B cell (primary cell): ENCODE measurements at places on chromosomes 11 and 22. TPM values are rescaled to one million over a fixed set of nuclear protein-coding genes. Genes with fewer than 3 reads are reported as not detected.
A peak's percentile ranks its signal among the peaks of the same experiment; 100 is the strongest.

The OR52H1 gene
- 0.15 TPM in 1 of 2 replicates, not detected in the other for polyA plus RNA-seq

DNA sequence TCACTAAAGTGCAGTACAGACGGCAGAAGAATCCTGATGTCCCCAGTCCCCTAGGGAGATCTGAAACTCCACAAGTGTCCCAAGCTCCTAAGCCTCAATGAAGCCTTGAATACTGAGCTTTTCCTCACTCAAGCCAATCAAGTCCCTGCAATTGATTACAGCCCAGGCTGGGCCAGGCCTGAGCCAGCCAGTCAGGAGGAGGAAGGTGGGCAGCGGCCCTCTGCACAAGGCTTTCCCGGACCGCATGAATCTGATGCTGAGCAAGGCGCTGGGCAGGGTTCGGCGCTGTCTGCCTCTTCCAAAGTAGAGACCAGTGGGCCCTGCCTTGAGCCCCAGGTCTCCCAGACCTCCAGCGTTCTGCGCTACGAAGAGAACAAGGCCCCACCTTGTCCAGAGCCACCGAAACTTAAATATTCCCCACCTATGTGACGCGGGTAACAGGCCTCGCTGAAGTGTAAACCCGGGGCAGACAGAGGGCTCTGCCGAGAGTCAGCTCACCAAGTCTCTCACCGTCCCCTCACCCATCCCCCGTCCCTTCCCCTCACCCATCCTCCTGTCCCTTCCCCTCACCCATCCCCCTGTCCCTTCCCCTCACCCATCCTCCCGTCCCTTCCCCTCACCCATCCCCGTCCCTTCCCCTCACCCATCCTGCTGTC lies 63.2 kb downstream of the SCUBE1 start:
- H3K27ac ChIP-seq: no peak overlapping the region
- DNase-seq: no peak
- H3K4me1 ChIP-seq: no peaks in the 10 kb centered on the region
- no peaks in the 10 kb centered on the region for H3K27me3 ChIP-seq
- no peak overlapping the region for H3K4me3 ChIP-seq

DNA sequence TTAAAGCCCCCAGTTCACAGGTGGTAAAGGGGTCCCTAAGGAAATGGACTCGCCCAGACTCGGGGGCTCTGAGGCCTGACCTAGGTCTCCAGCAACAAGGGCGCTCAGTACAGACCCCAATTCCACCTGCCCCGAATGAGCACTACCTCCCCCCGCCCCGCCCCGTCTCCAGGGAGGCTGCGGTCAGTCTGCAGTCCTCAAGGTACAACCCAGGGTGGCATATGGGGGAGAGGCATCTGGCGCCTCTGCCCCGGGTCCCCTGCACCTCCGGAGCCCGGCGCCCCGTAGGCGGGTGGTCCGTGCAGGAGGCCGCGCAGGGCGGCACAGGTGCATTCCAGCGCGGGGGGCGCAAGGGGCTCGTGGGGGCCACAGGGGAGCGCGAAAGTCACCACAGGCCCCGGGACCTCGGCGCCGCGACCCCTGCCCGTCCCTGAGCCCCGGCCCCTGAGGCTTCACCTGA lies 361 bp downstream of the CTSD start:
- no peaks in the 10 kb centered on the region for H3K27me3 ChIP-seq
- peaks cover 32% of the 10 kb centered on the region for H3K4me1 ChIP-seq
- peaks cover 2% of the 10 kb centered on the region for H3K36me3 ChIP-seq
- no peak for DNase-seq
- H3K27ac ChIP-seq: no peak overlapping the region
- peak overlapping the region; percentile 80 for H3K4me3 ChIP-seq

- H3K4me1 ChIP-seq: no peaks in the 10 kb centered on the region
- peaks cover 4% of the 10 kb centered on the region for H3K27me3 ChIP-seq
- peak; percentile 11 for DNase-seq
- no peaks in the 10 kb centered on the region for H3K36me3 ChIP-seq
- H3K27ac ChIP-seq: no peak overlapping the region
These were observed 66.5 kb upstream of the CEP126 start for GRCh38 chr11:101848262-101848661.

DNA sequence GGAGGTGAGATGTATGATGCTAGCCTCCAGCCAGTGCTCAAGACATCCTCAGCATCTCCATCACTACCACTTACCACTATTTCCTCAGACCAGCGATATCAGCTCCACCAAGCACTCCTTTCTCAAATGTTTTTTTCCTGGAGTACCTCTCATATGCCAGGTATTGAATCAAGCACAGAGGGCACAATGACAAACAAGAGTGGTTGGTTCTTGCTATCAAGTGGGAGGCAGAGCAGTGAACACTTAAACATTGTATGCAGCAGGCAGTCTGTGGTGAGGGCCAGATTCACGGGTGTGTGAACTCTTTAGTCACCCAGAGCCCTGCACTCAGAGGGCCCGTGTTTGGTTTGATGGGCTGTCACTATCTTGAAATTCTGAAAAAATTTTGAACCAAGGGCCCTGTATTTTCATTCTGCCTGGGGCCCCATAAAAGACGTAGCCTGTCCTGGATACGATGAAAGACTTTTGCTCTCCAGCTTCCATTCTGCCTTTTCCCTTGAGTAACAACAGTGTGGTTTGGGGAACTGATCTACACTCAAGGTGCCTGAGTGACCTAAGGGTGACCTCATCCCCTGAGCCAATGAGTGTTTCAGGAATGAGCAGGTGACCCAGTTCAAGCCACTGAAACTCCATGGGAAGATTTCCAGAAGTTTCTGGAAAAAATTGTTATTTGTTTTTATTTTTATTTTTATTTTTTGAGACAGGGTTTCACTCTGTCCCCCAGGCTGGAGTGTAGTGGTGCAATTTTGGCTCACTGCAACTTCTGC lies 348.4 kb upstream of the NARS2 start:
- no peak overlapping the region for H3K27ac ChIP-seq
- no peaks in the 10 kb centered on the region for H3K36me3 ChIP-seq
- DNase-seq: no peak
- H3K4me3 ChIP-seq: no peak overlapping the region
- H3K4me1 ChIP-seq: no peaks in the 10 kb centered on the region

DNA sequence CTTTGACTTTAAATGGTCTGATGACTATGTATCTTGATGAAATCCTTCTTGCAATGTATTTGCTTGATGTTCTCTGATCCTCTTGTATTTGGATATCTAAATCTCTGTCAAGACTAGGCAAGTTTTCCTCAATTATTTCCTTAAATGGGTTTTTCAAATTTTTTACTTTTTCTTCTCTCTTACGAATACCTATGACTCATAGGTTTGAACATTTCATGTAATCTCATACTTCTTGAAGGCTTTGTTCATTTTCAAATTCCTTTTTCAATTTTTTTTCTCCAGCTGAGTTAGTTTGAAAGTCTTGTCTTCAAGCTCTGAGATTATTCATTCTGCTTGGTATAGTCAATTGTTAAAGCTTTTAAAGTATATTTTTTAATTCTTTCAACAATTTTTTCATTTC lies 13.1 kb downstream of the OR10W1 start:
- H3K36me3 ChIP-seq: no peaks in the 10 kb centered on the region
- H3K27me3 ChIP-seq: no peaks in the 10 kb centered on the region
- H3K4me3 ChIP-seq: no peak overlapping the region
